Heart right ventricle (tissue), 16 donors: ENCODE measurements at places on chromosomes 2 and 18.

DNA sequence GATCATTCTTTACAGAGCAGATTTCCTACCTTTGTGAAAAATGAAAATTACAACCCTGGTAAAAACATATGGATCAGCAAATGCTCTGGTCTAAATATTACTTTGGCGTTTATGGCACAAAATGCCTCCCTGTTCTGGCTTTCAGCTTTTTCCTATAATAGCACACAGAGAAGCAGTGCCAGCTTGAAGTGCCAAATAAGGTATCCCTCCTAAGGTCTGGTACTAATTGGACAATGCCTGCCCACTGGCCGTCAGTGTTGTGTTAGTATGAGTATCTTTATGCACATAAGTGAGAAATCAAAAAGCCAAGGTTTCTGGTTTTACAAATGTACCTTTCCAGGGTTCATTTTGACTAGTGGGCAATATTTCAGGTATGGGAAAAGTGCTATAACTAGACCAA lies 1293.7 kb upstream of the FAM98A start:
- H3K27ac ChIP-seq = no peak overlapping the region
- peak; percentile 11 for DNase-seq
- no peaks in the 10 kb centered on the region for H3K36me3 ChIP-seq
- H3K27me3 ChIP-seq = no peaks in the 10 kb centered on the region

GRCh38 chr2:70086278-70086837 lies 919 bp upstream of the PCBP1 start:
- peak overlapping the region; percentile 87 for H3K4me3 ChIP-seq
- H3K27ac ChIP-seq = peak overlapping the region; percentile 100
- H3K27me3 ChIP-seq = no peaks in the 10 kb centered on the region
- peaks cover 36% of the 10 kb centered on the region for H3K36me3 ChIP-seq
- peak; percentile 77 for DNase-seq

DNA sequence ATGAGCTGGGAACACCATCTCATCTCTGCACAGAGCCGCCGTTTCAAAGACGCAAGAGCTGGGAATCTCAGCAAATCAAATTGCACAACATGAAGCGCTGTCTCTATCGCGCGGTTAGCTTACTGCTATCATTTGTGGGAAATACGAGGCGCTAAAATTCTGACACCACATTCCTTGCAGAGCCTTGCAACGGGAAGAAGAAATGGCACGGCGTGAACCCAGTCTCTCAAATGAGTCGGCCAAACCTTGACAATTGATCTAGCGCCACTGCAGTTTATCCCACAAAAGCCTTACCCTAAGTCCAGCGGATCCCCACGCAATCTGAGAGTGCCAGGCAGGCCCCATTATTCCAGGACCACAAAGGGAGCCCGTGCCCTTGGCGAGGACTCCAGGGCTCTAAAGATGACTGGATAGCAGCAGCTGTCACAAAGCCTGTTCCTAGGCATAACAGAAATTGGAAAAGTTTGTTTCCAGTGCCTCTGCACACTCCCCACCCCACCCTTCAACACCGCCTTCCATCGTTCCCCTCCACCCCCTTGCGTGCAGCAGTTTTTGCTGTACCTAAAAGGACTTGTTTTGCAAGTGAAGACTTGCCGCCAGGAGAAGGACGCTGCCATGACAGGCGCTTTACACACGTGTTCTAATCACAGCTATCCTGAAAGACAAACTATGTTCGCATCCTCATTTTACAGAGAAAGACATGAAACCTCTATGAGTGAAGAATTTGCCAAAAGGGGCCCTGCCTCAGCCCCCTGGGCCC lies 252.4 kb downstream of the EIPR1 start:
- H3K36me3 ChIP-seq = no peaks in the 10 kb centered on the region
- peaks cover 9% of the 10 kb centered on the region for H3K4me1 ChIP-seq
- no peak for DNase-seq
- H3K27me3 ChIP-seq = peaks cover 12% of the 10 kb centered on the region
- H3K27ac ChIP-seq = no peak overlapping the region
- H3K4me3 ChIP-seq = no peak overlapping the region

DNA sequence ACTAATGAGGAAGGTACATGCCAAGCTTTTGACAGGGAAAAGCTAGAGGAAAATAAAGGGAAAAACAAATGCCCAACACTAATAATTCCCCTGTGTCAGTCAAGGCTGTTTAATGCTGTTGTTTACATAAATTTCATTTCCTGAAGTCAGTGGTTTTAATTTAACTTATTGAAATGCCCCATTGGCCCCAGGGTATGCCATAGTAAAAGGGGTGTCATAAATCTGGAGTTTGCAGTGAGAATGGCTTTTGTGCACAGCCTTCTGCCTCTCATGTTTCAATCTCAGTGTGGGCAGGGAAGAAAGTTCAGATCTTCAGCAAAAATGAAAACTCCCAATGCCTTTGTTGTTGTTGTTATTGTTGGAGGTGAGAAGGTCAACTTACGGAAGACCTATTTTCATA lies 550.1 kb upstream of the DCC start:
- no peak for DNase-seq
- H3K4me1 ChIP-seq = no peaks in the 10 kb centered on the region
- no peaks in the 10 kb centered on the region for H3K27me3 ChIP-seq
- H3K36me3 ChIP-seq = no peaks in the 10 kb centered on the region
- H3K4me3 ChIP-seq = no peak overlapping the region

DNA sequence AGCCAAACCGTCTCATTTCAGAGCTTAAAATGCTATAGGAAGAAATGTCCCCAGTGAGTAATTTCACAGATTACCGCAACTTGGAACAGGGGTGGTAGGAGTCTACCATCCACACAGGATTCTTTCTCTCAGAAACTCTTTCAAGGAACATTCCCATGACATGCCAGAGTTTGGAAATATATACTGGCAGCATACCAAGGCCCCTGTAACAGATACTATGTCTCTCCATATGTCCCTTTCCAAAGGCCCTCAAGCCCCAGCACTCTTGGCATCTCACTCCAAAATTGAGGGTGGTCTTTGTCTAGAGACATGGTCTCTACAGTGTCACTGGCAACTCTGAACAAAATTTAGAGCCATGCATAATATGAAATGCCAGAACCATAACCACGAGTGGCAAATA lies 11.0 kb downstream of the FIGLA start:
- DNase-seq = no peak
- no peaks in the 10 kb centered on the region for H3K4me1 ChIP-seq
- H3K4me3 ChIP-seq = no peak overlapping the region
- peaks cover 29% of the 10 kb centered on the region for H3K27me3 ChIP-seq
